NCI-H187 (cell line): ENCODE measurements at places on chromosomes 16 and 17.
A peak's percentile ranks its signal among the peaks of the same experiment; 100 is the strongest.

DNA sequence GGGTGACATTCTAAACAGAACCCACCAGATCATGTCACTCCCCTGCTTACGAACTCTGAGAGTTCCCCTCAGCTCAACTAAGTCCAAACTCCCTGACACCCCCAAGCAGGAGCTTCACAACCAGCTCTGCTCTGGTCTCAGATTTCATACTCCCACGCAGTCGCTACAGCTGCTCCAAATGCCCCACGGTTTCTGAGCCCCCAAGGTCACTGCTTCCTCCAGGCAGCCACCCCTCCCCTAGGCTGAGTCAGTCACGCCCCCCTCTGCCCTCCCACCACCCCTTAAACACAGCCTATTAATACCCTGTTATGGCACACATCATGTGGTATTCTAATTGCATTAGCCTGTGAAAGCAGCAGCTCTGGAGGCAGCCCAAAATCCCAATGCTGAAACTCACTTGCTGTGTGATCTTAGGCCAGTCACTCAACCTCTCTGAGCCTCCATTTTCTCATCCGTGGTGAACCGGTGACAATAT lies 51.5 kb downstream of the GSG1L start:
- DNase-seq: no peak

DNA sequence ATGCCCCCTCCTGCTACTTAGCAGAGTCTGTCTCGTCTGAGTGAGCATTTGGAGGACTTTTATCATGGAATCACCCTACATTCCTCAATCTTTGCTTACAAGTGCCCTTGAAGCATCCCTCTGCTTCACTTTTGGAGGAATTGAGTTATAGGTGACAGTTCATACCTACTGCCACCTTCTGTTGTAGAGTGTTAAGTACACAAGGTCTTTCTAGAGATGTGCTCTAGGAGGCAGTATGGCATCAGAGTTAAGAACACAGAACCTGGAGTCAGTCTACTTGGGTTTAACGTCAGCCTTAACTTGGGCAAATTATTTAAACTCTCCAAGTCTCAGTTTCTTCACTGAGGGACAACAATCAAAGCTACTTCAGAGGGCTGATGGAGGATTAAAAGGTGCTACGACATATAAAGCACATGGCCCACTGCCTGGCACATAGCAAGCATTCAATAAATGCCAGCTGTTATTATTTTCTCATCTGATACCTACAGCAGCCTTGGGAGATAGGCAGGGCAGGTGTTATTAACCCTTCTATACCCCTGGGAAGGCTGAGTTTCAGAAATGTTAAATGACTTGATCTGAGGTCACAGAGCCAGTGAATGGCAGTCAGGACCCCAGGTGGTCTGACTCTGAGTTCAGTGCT lies 62.2 kb downstream of the UTP18 start:
- DNase-seq: no peak

DNA sequence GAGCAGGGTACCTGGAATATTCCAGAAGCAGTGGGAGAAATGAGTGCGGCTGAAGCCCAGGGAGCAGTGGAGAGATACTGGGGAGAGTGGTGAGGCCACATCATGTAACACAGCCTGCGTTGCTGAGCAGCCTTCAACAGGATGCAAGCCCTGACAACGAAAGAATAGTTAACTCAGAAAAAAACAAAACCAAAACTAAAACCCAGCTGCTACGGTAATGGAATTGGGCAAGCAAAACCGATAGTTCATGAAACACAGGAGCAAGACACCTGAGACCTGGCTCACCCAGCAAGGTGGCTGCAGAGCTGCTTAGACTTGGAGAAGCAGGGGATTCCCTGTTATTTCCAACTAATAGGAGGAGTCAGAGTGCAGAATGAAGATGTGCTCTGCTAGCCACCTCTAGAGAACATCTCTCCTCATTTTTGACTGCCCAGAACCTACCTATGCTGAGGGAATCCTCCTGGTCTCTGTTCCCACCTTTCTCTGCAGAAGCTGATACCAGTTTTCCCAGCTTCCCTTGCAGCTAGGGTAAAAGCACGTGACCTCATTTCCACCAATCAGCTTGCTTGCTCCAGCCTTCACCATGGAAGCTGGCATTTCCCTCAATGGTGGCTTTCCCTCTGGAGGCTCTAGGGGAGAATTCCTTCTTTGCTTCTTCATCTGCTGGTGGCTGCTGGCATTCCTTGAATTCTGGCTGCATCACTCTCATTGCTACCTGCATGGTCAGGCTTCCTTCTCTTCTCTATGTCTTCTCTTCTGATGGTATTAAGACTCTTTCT lies 59.4 kb upstream of the XYLT1 start:
- no peak for DNase-seq

DNA sequence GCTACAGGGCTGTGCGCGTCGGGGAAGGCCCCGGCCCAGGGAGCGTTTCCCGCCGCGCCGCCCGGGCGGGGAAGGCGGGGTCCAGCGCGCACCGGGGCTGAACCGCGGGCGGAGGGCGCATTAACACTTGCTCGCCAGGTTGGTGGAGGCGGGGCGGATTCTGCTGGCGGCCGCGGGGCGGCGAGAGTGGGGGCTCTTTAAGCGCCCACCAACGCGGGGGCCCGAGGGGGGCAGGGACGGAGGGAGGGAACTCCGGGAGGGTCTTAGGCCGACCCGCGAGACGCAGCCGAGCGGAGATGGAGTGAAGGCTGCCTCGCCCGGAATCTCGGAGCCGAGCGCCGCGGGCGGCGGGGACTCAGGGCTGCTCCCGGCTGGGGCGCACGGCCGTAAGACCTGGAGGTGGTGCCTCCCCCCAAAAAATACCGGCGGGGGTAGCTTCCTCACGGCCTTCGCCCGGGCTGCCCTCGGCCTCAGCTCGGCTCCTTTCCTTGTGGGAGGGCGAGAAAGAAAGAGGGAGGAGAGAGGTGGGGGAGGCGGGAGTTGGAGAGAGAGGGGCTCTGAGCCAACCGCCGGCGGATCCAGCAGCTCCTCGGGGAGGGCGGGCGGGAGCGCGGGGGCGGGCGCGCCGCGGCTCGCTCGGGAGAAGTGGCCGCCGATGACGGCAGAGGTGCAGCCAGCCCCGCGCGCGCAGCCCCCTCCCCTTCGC lies 415 bp upstream of the FOXF1 start:
- DNase-seq: no peak

DNA sequence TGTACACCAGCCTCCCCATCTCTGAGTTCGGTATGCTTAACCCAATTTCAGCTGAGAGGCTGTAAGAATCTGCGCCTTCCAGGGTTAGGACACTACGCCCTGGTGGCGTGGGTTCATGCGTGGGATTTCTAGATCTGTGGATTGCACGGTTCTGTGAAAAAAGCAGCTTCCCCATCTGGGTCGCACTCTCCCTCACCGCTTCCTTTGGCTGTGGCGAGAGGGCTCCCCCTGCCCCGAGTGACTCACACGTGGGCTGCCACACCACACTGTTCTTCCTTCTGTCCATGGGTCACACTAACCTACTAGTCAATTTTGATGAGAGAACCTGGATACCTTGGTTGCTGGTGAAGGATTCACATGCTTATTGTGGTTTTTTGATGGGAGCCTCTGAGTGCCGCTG lies 256.0 kb upstream of the MAF start:
- no peak for DNase-seq

- no peak for DNase-seq
Observed at GRCh38 chr16:80274576-80275191, 266.1 kb upstream of the DYNLRB2 start.

DNA sequence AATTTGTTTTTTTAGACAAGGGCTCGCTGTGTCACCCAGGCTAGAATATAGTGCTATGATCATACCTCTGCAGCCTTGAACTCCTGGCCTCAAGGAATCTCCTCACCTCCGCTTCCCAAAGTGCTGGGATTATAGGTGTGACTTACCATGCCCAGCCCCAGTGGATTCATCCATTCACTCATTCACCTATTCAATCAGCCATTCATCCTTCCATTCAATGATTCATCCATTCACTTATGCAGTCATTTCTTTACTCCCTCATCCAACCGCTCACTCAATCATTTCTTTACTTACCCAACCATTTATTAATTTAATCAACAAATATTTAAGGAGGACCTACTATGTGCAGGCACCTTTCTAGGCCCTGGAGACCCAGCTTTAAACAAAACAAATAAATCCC lies 25.7 kb downstream of the DEXI start:
- DNase-seq: no peak

DNA sequence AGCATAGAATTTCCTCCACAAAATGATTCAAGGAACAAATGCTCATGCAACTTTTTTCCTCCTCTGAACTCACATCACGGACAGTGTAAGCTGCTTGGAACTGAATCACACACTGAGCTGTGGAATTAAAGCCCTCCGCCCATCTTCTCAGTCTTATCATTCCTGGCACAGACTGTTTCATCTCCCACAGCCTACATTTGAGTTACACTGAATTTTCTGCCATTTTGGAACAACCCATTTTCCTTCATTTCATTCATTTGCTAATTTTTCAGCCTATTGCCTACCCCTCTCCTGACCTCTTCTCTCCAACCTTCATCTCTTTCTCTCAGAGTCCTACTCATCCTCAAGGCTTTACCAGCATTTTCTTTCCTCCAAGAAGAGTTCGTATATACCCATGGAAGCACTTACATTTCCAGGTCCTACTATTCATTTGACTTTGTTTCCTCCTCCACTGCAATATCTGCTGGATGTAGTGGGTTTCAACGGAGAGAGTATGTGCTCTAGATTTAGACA lies 39.1 kb upstream of the TOM1L1 start:
- DNase-seq: no peak

DNA sequence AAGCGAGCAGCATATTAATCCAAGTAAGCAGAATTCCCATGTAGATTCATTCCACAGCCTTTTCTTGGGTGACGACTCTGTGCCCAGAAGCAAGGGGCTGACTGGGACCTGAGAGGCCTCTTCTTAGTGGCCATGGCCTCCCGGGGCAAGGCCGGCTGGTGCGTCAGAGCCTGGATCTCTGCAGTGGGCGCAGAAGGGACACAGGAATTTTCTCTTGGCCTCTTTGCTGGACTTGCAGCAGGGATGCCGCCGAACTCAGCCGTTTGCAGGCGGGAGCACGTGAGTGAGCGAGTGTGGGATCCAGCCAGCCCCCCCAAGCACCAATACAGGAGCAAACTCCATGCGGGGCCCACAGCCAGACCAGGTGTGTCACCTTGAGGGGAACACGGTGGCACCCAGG lies 151.8 kb downstream of the RPTOR start:
- DNase-seq: no peak

DNA sequence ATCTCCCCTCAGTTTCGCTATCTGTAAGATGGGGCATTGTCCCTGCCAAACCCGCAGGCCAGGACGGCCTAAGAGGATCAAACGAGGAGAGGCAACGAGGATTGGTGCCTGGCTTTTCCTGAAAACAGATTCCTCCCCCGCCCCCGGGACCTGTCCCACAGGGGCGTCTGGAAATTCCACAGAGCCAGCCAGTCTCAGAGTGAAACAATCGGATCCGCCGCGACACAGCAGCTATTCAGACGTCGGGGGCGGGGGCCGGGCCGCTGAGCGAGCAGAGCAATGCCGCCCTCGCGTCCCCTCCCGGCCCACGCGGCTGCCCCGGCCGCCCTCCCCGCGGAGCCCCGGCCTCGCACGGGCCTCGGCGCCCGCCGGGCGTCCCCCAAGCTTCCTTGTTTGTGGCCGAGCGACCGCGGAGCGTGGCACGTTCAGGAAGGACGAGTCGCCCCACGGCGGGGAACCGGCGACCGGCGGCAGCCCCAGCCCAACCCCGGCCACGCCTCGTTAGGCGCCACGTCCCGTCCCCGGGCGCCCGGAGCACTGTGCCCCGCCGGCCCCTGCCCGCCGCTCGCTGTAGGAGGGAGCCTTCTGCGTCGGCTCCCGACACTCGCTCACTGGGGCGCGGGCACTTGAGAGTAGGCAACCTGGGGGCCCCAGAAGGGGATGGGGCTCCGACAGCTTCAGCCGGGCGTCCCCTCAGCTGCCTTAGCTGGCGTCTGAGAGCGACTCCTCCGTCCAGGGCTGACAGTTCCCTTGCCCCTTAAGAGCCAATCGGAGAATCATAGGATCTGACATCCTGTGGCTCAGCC lies 29.6 kb upstream of the PHOSPHO1 start:
- DNase-seq: peak; percentile 4

DNA sequence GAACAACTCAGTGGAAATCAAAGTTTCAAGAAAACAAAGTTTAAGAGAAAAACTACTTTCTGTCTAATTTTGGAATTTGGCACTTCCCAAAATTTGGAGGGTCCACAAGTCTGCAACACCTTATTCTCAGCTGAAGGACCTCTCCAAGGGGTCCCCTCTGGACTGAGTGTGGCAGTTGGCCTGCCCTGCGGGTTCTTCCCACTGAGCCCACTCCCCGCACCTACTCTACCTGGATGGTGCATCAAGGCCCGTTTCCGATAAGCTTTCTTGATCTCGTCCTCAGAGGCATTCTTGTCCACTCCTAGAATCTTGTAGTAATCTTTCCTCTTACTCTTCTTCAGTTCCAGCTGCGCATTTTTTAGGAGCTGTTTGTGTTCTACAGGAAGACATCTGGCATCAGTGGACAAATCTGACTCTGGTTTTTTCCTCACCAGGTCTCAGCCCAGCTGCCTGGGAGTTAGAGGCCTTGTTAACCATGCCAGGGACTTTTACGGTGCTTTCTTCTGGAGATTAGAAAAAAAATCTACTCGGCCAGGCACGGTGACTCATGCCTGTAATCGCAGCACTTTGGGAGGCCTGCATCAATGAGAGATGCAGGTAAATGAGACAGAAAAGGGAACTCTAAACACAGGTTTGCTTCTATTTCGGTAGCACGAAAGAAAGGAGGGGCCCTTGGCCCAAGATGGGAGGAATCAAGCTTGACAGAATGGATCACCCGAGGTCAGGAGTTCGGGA lies 15.6 kb downstream of the CNP start:
- DNase-seq: no peak

- DNase-seq: no peak
Observed at GRCh38 chr16:50879873-50880695, 138.2 kb downstream of the CYLD start.

DNA sequence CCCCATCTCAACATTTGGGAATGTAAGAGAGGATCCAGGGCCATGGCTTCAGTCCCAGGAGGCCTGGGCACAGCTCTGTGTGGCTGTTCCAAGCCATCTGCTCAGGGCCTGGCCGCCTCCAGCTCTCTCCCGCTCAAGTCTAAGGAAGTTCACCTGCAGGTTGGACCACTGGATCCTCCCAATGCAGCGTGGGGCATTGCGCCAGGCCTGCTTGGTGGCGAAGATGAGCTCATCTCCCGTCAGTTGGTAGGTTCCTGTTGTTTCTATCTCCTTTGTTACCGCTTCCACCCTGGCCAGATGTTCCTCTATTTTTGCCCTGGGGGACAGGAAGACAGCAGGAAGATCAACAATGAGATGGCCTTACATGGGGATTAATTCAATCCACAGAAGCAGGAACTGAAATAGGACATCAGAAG lies 17.5 kb downstream of the NOS2 start:
- DNase-seq: no peak
